G401 (cell line): ENCODE measurements at places on chromosomes 6 and 20. TPM values are rescaled to one million over a fixed set of nuclear protein-coding genes. Genes with fewer than 3 reads are reported as not detected.

DNA sequence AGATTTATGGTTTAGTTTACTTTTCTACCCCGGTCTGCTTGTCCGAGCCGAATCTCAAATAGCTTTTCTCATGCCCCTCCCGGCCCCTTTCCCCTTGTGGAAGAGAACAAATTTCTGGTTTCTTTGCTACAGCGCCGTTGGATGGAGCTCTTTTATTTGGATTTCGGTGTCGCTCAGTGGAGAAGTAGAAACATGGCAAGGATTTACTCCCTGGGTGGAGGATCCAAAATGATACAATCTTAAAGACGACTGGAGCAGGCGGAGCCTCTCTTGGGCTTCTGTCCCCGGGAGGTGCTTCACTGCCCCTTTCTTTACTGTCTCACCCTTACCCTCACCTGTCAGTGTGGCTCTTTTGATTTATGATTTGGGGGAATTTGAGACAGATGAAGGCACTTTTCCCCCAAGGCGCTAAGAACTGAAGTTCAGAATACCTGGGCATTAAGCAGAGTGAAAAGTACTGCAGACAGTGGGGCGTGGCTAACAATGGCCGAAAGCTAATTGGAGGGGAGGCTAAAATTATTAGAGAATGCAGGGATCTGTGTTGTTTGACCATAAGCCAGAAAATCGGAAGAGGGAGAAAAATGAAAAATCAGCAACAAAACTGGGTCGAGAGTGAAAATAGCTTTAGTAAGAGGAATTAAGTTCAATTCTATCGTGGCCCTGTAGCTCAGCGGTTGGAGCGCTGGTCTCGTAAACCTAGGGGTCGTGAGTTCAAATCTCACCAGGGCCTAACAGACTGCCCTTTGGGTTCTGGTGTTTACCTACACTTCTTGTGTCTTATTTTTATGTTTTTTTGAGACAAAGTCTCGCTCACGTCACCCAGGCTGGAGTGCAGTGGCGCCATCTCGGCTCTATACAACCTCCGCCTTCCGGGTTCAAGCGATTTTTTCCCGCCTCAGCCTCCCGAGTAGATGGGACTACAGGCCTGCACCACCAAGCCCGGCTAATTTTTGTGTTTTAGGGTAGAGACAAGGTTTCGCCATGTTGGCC lies 145.1 kb upstream of the ZNF184 start:
- peak; percentile 29 for DNase-seq

The MAFB gene
- total RNA-seq = 0.31 and 1.0 TPM in 2 replicates

GRCh38 chr6:90701146-90701781 lies 114.4 kb upstream of the MAP3K7 start:
- no peak for DNase-seq

The FRK gene
- total RNA-seq = 0.14 TPM in 1 of 2 replicates, not detected in the other

DNA sequence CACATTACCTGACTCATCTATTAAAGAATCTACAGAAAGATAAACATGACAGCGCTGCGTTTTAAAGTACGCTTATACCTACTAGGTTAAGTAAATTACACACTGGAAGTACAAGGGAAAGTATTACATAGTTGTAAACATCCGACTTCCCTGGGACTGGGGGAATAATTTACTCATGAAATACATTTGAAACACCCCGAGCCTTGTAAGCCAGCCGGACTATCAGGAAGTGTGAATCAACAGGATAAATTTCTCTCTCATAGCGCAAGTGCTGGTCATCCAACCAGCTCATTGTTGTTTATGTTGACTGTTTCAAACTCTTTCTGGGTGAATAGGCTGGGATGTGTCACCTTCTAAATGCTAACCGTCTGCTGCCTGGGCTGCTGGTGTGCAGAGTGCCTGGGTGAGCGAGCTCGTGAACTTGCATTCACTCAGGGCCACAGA lies 4.9 kb downstream of the BMP6 start:
- no peak for DNase-seq

DNA sequence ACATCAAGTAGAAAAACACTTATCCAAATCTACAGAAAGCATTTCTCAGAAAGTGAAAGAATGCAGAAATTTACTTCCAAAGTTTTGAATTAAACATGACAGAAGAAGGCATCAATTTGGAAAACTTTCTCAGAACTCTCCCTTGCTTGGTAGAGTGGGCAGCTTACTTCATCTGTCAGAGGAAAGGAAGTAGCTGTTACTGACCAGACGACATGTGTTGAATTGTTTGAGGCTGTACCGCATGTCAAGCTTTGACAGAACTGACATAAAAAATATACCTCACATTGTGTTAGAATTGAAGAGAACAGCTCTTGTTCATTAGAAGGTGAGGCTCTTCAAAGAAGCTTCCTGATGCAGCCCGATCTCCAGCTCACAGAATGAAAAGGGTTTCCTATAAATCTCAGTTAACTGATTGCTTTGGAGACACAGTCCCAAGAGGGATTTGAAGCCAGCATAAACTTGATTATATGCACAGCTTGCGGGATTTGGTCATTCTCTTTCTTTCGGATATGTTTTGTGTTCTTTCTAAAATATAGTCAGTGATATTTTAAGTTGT lies 190.7 kb downstream of the PLCB1 start:
- no peak for DNase-seq
